Esophagus squamous epithelium (tissue), 5 donors: ENCODE measurements at places on chromosomes 12 and 14.

DNA sequence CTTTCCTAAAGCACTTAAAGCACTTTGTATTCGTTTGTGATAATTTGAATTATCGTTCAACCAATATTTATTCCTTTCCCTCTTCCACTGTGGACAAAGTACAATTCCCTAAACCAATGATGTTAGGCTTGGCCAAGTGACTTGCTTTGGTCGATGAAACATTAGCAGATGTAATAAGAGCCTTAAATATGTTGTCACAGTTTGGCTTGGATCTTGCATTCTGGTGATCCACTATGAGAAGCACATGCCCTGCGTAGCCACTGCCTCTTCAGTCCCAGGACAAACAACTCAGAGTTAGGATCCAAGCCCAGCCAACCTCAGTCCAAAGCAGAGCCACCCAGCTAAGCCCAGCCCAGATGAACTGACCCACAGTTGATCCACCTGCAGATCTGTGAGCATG lies 8.4 kb upstream of the C12orf75 start:
- no peaks in the 10 kb centered on the region for H3K27me3 ChIP-seq
- no peak for DNase-seq
- H3K4me1 ChIP-seq, result no peaks in the 10 kb centered on the region
- no peak overlapping the region for H3K4me3 ChIP-seq

DNA sequence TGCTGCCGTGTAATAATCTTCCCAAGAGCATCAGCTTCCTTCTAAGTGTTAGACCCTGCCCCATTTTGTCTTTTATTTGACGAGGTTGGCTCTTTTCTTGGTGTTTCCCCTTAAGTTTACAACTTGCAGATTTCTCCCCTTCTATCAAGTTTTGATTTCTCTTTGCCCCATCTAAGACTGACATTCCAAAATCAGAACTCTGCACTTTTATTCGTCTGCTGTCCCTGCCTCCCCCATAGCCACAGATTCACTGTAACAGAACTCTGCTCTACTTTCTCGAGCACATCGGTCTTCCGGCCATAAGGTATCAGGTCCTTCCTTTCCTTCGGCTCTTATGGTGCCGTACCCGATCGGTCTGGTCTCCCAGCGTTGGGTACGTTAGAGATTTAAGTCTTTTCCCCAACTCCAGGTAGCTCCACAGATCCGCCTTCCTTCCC lies 563 bp downstream of the DCP1B start:
- H3K4me3 ChIP-seq, result peak overlapping the region; percentile 92
- H3K27me3 ChIP-seq, result no peaks in the 10 kb centered on the region
- no peak for DNase-seq
- peaks cover 7% of the 10 kb centered on the region for H3K4me1 ChIP-seq
- peak overlapping the region; percentile 92 for H3K27ac ChIP-seq

GRCh38 chr14:78713716-78714115 lies 543.5 kb downstream of the NRXN3 start:
- H3K4me1 ChIP-seq, result no peaks in the 10 kb centered on the region
- DNase-seq, result no peak
- no peaks in the 10 kb centered on the region for H3K36me3 ChIP-seq
- H3K27me3 ChIP-seq, result no peaks in the 10 kb centered on the region

GRCh38 chr14:69754487-69754886 lies 12.5 kb upstream of the SRSF5 start:
- H3K36me3 ChIP-seq, result no peaks in the 10 kb centered on the region
- no peak for DNase-seq
- no peaks in the 10 kb centered on the region for H3K27me3 ChIP-seq
- H3K4me3 ChIP-seq, result no peak overlapping the region

- H3K27ac ChIP-seq, result no peak overlapping the region
- H3K36me3 ChIP-seq, result no peaks in the 10 kb centered on the region
- no peaks in the 10 kb centered on the region for H3K4me1 ChIP-seq
- no peaks in the 10 kb centered on the region for H3K27me3 ChIP-seq
- no peak for DNase-seq
- H3K4me3 ChIP-seq, result no peak overlapping the region
Observed at GRCh38 chr12:90959032-90959431, 4.1 kb upstream of the CCER1 start.

DNA sequence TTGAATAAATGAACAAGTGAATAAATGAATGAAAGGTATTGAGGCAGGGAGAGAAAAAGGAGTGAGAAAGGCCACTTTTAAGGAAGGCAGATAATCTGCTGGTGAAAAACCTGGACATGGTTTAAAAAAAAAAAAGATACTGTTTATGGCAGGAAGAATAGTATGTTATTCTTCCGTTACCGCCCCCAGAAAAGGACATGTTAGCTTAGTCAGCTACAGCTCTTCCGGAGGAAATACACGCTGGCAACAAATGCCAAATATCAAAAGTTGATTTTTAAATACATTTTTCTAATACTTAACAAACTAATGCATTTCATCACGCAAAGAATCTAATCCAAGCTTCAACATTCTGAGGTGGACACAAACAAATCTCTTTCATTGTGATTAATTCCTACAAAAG lies 43.2 kb downstream of the SLC5A8 start:
- H3K27ac ChIP-seq, result no peak overlapping the region
- H3K4me3 ChIP-seq, result no peak overlapping the region

GRCh38 chr14:64860039-64860438 lies 19.7 kb downstream of the SPTB start:
- H3K27ac ChIP-seq, result no peak overlapping the region
- no peak for DNase-seq
- no peaks in the 10 kb centered on the region for H3K27me3 ChIP-seq
- H3K4me1 ChIP-seq, result no peaks in the 10 kb centered on the region
- H3K36me3 ChIP-seq, result no peaks in the 10 kb centered on the region

DNA sequence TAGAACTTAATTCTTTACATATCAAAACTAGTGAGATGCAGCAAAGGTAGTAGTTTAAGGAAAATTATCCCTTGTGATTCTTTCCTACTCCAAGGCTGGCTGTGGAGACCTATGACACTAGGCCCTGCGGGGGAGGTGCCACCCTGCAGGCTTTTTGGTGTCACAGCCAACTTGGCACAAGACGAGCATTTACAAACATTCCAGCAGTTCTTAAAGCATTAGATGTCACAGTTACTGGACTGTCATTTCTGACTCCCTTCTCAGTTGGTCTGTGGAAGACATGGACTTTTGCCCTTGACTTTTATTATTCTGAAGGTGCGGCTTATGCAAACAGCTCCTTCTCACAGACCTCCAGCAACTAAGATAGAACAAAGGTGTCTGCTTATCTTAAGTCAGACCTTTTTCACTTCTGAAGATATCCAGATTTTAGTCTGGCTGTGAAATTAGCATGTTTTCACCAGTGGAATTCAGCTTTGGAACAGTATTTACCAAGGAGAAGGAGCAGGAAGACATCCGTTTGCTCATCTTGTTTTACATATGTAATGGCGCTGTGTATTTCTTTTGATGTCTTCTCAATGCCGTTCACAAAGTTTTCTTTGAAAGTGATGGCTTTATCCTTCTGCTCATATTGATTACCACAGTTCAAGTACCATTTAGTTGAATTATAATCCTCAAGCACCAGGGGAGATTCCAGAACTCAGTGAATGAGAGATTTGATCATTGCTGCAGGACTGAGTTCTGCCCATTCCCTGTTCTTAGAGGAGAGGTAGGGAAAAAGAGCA lies 17.9 kb downstream of the SRGAP1 start:
- H3K4me3 ChIP-seq, result no peak overlapping the region
- H3K4me1 ChIP-seq, result no peaks in the 10 kb centered on the region

DNA sequence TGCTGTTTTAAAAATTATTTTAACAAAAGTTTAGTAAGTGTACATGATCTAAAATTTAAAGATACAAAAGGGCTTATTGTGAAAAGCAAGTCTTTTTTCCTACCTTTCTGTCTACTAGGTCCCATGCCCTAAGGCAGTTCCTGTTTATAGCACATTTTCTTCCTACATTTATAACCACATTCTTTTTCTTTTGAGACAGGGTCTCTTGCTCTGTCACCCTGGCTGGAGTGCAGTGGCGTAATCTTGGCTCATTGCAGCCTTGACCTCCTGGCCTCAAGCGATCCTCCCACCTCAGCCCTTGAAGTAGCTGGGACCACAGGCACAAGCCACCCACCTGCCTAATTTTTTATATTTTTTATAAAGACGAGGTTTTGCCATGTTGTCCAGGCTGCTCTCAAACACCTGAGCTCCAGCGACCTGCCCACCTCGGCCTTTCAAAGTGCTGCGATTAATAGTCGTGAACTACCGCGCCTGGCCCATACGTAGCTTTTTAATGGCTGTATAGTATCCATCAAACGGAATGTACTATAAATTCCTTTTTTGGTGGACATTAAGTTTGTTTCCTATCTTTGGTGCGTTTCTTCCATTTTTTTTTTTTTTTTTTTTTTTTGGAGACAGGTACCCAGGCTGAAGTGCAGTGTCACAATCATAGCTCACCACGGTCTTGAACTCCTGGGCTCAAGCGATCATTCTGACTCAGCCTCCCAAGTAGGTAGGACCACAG lies 20.9 kb downstream of the FRS2 start:
- H3K27ac ChIP-seq, result no peak overlapping the region
- no peak for DNase-seq
- no peaks in the 10 kb centered on the region for H3K36me3 ChIP-seq
- H3K4me1 ChIP-seq, result no peaks in the 10 kb centered on the region

GRCh38 chr14:37618498-37619028 lies 23.1 kb downstream of the TTC6 start:
- no peaks in the 10 kb centered on the region for H3K27me3 ChIP-seq
- no peak for DNase-seq
- H3K27ac ChIP-seq, result no peak overlapping the region
- no peaks in the 10 kb centered on the region for H3K4me1 ChIP-seq

DNA sequence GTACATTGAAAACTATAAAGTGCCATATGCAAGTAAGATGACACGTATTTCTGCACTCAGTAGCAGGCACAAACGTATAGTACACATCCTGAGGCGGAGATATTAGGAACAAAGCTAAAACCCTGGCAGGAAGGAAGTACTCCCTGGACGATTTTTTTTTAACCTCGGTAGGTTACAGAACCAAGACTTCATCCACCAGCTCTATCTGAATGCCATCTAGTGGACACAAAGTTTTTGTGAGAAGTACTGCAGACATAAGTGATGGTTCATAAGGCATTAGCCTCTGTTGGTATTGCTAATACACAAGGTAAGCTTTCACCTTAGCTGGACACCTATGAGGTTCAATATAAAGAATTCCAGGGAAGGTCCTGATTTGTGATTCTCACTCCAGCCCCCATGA lies 83.0 kb upstream of the CCDC196 start:
- H3K27ac ChIP-seq, result no peak overlapping the region
- no peaks in the 10 kb centered on the region for H3K4me1 ChIP-seq
- no peaks in the 10 kb centered on the region for H3K27me3 ChIP-seq

DNA sequence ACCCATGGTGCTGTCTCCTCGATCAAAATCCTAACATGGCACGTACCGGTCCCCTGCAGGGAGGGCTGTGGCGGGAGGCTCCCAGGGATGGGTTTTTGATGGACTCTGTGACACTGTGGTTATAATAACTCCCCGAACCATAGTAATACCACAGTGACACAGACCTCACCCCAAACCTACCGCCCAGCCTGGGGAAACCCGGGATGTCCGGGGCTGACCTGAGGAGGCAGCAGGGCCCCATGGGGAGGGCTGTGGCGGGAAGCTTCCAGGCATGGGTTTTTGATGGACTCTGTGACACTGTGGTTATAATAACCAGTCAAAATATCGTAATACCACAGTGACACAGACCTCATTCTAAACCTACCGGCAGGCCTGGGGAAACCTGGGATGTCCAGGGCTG lies 378.0 kb downstream of the TMEM121 start:
- no peak for DNase-seq
- no peaks in the 10 kb centered on the region for H3K4me1 ChIP-seq
- H3K27ac ChIP-seq, result no peak overlapping the region

- H3K27ac ChIP-seq, result no peak overlapping the region
- H3K36me3 ChIP-seq, result no peaks in the 10 kb centered on the region
- DNase-seq, result no peak
- H3K4me1 ChIP-seq, result no peaks in the 10 kb centered on the region
Observed at GRCh38 chr12:44521702-44522101, 354.4 kb downstream of the NELL2 start.

- no peak overlapping the region for H3K4me3 ChIP-seq
- H3K27ac ChIP-seq, result no peak overlapping the region
- no peaks in the 10 kb centered on the region for H3K4me1 ChIP-seq
- no peaks in the 10 kb centered on the region for H3K27me3 ChIP-seq
Observed at GRCh38 chr12:116898669-116899068, 12.1 kb upstream of the FBXW8 start.

DNA sequence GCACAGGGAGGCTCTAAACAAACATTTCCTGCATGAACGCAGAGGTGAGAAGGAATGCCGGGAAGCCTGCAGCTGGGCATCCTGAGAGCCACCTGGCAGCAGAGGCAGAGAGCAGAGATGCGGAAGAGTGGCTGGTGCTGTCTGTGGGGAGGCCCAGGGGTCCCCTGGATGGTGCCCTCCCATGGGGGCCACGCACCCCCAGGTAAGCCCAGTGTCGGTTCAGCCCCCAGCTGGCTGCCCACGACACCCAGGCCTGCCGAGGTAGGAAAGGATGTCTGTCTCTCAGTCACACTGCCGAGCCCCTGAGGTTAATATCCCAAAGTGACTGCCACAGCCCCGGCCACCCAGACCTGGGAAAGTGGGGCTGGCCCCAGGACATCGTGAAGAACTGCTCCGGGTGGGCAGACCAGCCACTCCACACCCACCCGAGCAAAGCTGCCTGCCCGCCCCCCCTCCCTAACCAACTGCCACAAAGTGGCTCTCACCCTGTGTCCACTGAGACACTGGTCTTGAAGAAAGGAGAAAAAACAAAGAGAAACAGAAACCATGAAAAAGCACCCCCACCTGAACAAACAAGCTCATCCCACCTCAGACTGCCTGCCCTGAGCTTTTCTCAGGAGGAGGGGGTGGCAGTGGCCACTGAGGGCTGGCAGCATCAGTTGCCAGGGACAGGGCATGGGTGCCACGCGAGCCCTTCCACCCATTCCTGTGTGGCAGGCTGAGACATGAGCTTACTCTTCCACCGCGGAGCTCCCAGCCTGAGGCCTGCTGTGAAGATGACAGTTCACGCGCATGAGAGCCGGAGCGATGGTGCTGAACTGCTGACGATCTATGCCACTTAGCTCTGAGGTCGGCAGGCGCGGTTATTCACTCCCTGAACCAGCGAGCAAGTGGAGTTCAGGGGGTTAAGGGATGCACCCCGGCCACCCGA lies 40.8 kb downstream of the CCDC88C start:
- DNase-seq, result no peak
- peak overlapping the region; percentile 21 for H3K27ac ChIP-seq
- no peaks in the 10 kb centered on the region for H3K36me3 ChIP-seq
- no peak overlapping the region for H3K4me3 ChIP-seq
- H3K27me3 ChIP-seq, result no peaks in the 10 kb centered on the region
- peaks cover 95% of the 10 kb centered on the region for H3K4me1 ChIP-seq

DNA sequence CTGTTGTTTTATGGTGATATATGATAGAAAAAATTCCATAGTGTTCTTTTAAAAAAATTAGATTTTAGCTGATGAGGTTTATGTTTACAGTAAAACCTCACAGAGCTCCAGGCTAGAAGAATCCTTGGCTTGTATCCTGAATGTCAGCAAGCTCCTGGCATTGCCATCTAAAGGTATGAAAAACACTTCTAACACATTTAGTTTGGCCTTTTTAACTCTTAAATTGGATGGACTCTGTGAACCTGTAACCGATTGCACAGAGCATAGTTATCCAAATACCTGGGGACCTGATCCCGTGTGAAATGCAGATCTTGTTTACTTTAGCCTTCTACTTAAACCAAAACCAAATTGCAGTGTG lies 241.1 kb upstream of the DCN start:
- H3K4me1 ChIP-seq, result peaks cover 14% of the 10 kb centered on the region
- H3K27me3 ChIP-seq, result no peaks in the 10 kb centered on the region
- H3K4me3 ChIP-seq, result no peak overlapping the region
- no peak overlapping the region for H3K27ac ChIP-seq
- H3K36me3 ChIP-seq, result no peaks in the 10 kb centered on the region
- DNase-seq, result no peak

GRCh38 chr14:69087061-69087461 lies 65.9 kb downstream of the DCAF5 start:
- H3K36me3 ChIP-seq, result no peaks in the 10 kb centered on the region
- peaks cover 11% of the 10 kb centered on the region for H3K4me1 ChIP-seq
- H3K4me3 ChIP-seq, result no peak overlapping the region
- DNase-seq, result no peak
- H3K27ac ChIP-seq, result peak overlapping the region; percentile 76
